Epithelial cell of proximal tubule (primary cell): ENCODE measurements at places on chromosomes 6 and 20. TPM values are rescaled to one million over a fixed set of nuclear protein-coding genes. Genes with fewer than 3 reads are reported as not detected.

Gene TRPC4AP
- 58.6 and 82.2 TPM in 2 replicates for total RNA-seq

Gene PKIB
- 23.2 and 48.5 TPM in 2 replicates for total RNA-seq

Gene SPTLC3
- 0.46 and 2.6 TPM in 2 replicates for total RNA-seq

Gene MCM9
- 9.6 and 15.5 TPM in 2 replicates for total RNA-seq

GRCh38 chr20:63908008-63908682 lies 13.2 kb downstream of the DNAJC5 start:
- DNase-seq: no peak

GRCh38 chr6:29490055-29490454 lies 2.3 kb upstream of the MAS1L start:
- DNase-seq: no peak

DNA sequence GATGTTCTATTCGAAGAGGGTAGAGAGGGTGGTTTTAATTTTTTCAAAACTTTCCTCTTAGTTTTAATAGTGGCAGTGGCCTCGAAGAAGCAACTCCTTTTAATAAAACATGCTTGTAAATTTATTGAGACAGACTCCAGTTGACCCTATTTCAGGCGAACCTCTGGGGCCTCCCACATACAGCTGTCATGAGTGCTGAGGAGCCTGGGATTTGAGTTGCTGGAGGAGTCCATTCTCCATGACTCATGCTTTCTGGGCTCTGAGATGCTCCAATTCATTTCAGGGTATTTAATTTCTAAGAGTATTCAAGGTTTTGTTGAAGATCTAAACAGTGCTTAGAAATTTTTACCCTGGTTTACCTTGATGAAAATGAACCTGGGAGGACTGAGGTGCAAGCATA lies 580.4 kb downstream of the CBLN4 start:
- DNase-seq: no peak

GRCh38 chr20:24481173-24481572 lies 11.7 kb downstream of the SYNDIG1 start:
- DNase-seq: no peak

DNA sequence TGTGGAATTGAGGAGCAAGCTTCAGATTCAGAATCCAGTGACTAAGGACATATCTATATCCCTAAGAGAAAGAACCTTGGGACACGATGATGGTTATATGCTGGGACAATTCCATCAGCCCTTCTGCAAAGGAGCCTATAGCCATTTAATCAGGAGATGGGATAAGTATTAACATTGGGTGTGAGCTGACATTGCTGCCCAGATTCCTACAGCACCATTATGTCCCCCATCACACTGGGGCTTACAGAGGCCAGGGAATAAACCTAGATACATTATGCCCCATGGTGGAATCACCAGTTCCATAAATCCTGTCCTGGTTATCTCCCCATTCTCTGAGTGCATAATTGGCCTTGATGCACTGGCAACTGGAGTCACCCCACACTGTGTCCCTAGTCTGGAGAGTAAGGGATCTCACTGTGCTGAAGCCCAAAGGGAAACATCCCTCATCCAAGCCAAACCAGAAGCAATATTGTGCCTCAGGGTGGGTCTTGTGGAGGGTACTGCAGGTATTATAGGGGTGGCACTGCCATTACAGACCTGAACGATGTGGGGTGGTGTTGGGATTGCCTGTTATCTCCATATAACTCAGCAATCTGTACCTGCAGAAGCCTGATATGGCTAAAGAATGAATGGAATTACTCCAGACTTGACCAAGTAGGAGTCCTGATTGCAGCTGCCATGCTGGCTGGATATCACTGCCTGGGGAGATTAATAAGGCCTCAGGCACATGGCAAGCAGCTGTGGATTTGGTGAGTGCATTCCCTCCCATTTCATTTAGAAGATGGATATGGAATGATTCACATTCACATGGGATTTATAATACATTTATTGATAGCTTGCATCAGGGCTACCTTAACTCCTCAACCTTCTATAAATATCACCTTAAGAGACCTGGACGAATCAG lies 5.0 kb downstream of the HLA-A start:
- DNase-seq: no peak
